ENCODE measurements at places on chromosomes 2 and 18.

GRCh38 chr18:46916551-46917107 lies 678 bp downstream of the PIAS2 start:
- no peak for DNase-seq

GRCh38 chr2:239267288-239267951 lies 133.4 kb downstream of the HDAC4 start:
- no peak for DNase-seq

- DNase-seq, result no peak
Observed at GRCh38 chr2:36461039-36461681, 105.6 kb downstream of the CRIM1 start.

- DNase-seq, result no peak
Observed at GRCh38 chr18:24055878-24056277, 41.3 kb downstream of the TTC39C start.

DNA sequence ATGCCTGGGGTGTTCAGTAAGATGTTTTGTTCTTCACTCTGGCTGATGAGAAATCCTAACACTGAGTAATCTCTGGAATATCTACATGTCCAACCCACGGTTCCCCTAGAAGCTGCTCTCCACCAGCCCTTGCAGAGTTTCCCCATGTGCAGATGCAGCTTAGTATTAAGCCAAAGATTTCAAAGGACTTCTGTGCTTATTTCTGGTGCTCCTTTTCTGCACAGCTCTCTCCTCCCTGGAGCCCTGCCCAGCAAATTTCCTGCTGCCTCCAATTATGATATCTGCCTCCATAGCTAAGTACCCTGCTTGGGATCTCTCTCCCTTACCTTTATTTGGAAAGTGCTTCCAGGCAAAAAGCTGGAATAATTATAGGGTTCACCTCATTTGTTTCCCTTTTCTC lies 949.3 kb downstream of the BCL11A start:
- no peak for DNase-seq

DNA sequence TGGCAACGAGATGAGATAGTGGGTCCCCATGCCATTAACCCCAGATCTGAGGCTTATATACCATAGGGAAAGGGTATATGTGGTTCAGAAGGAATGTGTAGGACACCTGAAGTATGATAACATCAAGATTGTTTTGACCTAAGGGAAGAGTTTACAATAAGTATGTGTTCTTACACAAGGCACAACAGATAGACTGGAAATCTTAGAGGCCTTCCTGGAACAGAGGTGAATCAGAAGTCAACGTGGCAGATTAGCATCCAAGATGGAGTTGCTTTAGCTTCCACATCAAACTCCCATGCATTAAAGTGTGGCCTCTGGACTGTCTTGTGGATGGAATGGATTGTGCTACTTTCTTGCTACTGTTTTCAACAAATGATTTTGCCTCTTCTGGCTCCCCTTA lies 116.6 kb upstream of the NT5C1B start:
- DNase-seq, result no peak

GRCh38 chr18:23682472-23682871 lies 6.8 kb upstream of the LAMA3 start:
- no peak for DNase-seq

DNA sequence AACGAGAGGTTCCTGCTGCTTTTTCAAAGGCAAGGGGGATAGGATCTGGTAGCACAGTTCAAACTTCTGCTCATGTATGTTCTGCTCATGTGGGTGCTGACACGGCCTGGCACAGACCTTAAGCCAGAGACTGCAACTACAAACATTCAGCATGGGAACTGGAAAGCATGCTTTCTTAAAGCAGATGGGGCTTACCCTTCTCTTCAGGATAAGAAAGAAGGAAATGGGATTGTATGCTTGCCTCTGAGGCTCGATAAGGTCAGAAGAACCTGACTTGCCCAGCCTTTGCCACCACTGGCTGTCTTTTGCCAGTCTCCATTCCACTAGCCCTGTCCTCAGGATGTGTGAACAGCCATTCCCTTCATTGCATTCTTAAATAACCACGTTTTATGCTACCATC lies 10.7 kb downstream of the DOCK10 start:
- DNase-seq, result no peak

GRCh38 chr2:123518367-123518766 lies 506.7 kb upstream of the CNTNAP5 start:
- no peak for DNase-seq

DNA sequence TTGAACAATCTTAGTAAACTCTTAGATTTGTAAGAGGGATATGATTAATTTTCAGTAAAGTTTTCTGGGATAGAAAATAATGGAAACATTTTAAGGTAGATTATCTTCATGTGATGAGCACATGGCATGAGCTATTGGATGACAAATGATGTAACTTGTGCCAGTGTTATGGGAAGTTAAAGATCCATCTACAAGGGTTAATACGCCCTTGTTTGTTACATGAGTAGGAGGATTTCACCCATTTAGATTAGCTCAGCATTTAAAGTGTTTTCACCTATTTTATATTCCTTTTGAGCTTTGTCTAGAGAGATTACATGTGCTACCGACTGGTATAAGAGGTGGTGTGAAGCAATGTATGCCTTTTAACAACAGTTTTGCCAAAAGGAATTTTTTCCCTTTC lies 5.6 kb downstream of the CLIP4 start:
- no peak for DNase-seq

DNA sequence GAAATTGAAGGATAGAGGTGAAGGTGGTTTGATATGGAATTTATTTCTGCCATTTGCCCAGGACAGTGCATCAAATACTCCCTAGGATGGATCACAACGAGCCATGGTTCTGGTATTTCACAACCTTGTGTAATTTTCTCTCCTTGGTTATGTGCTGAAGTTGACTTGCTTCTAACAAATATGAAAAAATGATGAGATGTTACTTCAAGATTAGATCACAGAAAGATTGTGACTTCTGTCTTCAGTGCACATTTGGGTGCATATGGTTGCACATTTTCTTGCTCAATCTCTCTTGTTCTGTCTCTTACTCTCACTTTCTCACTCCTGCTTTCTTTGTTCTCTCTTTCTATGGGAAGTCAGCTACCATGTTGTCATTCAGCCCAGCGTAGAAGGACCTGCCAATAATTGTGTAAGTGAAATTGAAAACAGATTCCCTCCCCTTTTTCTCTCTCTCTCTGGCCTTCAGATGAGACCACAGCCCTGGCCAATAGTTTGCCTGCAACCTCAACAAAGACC lies 104.6 kb upstream of the RMDN2 start:
- no peak for DNase-seq

GRCh38 chr2:226636586-226636985 lies 163.0 kb downstream of the IRS1 start:
- DNase-seq, result no peak

DNA sequence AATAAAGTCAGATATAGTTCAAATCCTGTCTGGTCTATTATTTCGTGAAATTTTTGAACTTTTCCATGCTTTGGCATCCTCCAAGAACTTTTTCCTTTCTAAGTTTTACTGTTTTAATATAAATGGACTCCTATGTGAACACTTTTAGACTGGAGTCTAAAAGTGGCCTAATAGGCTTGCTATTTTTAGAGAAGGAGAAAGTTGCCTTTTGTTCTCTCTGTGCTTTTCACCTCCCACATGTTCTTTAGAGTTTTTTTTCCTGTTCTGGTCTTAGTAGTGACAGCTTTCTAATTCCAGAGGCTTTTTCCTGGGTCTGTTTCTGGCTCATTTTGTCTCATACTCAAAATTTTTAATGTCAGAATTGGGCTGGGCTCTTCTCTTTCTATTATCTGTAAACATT lies 72.2 kb downstream of the ADAM23 start:
- DNase-seq, result no peak

GRCh38 chr2:122532072-122532344 lies 776.6 kb downstream of the TSN start:
- DNase-seq, result no peak

GRCh38 chr2:219352448-219353023 lies 20.0 kb upstream of the RESP18 start:
- no peak for DNase-seq

DNA sequence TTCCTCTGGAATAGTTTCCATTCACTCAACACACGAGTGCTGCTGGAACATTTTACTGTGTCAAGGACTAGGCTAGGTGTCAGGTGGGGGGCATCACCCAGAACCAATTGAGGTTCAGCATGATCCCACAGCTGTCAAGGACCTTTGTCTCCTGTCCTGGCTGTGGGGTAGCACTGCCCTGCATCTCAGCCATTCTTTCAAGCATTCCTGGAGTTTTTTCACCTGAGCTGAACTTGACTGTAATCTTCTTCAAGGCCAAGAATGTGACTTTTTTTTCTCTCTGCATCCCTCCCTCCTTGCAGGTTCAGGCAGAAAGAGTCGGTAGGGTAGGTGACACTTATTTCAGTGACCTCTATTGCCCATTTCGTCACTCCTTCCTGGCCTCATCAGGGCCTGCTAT lies 3.5 kb downstream of the MAPK4 start:
- no peak for DNase-seq

- DNase-seq, result no peak
Observed at GRCh38 chr18:48407358-48407757, 1.8 kb downstream of the ZBTB7C start.

DNA sequence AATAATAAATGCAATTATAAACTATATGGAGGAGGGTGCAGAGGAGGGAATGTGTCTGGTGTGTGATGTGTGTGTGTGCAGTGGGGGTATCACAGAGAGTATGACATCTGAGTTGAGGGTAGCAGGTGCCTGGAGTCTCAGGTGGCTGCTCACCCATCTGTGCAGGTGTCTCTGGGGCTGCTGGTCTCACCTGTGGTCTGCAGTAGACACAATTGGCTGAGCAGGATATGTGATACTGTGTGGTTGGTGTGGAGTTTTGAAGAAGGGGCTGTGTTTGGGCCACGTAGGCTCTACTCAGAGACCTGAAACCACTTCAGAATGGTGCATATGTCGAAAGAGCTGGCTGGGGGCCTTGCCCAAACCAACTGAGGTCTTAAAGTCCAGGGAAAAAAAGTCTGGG lies 17.0 kb downstream of the FABP1 start:
- no peak for DNase-seq

GRCh38 chr18:47175283-47175897 lies 774 bp downstream of the IER3IP1 start:
- no peak for DNase-seq

DNA sequence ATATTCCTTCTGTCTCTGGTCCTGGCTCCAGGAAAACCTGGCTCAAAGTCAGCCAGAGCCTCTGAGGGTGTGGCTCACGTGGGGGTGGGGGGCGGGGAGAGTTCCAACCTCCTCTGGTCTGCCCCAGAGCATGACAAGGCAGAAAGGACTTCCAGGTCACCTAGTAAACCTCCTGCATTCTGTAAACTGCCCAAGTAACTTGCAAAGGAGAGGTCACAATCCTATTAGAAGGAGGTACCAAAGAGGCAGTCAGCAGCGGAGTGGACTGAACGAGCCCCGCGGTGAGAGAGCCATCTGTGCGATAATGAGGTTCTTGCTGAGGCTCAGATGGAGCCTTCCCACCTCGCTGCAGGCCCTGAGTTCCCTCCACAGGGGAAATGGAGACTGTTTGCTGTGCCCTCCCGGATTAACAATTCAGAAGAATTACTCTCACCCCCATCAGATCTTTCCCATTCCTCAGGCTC lies 58.9 kb upstream of the GATA6 start:
- no peak for DNase-seq

DNA sequence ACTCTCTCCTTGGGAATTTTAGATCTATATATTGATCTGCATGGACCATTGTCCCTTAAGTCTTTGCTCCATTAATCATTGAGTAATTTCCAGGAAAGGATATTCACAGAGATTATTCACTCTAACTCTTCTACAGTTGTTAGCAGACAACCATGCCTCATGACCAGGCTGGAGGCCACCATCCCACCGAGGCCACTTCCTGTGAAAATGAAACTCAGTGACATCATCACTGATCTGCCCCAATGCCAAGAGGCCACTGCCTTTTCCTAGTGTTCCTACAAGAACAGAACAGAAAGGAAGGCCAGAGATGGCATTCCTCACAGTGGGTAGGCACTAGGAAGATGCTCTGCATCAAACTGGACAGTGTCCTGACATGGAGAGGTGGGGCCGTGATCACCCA lies 161.3 kb downstream of the DTNA start:
- no peak for DNase-seq

DNA sequence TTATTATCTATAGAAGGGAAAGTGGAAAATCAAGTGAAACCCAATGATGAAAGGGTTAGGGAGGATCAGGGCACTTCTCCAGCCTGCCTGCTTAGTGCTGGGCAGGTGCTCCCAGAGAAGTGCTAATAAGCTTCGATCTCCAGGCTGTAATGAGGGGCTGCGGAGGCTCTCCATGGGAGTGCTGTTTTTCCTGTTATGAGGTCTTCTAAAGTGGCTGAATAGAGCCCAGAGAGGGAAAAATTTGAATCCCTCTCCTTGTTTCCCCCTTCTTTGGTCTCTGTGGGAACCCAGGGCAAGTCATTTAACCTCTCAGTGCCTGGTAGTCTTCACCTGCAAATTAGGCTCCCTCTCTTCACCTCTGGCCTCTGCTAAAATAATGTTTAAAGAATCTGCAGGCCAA lies 351.7 kb upstream of the DCC start:
- DNase-seq, result no peak

DNA sequence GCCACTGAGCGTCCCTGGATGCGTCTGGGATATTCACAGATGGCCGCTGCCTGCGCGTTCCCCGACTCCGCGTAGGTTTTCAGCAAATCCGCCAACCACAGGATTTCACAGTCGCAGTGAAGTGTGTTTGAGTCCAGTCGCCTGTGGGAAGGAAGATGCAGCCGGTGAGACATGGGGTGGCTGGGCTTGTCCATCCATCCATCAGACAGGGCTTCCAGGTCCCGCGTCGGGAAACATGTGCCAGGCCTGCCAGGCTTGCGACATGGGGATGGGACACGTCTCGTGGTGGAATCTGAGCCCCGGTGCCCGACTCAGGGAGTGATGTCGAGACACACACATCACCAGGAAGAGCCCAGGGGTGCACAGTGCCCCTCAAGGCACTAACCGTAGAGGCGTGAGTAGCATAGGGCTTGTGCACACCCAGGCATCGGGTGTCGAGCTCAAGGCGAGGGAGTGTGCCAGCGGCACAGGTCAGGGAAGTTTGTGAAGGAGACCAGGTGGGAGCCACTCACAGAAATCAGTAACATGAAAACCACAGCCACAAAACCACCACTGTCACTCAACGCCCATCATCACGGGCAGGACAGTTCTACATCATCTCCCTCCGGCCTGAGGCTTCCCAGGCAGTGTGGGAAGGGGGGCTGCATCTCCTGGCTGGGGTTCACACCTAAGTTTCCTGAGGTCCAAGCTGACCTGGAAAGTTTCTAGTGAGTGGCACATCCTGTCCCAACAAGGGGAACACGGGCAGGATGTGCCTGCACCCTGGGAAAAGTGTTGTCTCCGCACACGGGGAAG lies 63.9 kb downstream of the PXDN start:
- DNase-seq, result no peak

GRCh38 chr2:38778687-38779082 lies 675 bp downstream of the GEMIN6 start:
- DNase-seq, result no peak

DNA sequence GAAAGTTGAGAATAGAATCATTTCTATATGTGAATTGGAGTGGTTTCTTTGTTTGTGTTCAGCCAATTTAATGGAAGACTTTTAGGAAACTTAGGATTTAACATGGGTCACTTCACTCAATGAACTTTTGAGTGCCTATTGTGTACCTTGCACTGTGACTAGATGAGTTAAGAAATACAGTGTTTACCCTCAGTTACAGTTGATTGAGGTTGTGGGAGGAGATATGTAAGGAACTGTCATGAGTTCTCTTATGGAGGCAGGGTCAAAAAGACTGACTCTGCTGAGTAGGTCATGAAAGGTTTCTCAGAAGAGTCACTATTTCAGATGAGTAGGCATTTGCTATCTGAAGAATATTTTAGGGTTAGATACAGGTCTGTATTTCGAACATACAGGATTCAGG lies 98.6 kb downstream of the RAB3GAP1 start:
- DNase-seq, result no peak

GRCh38 chr18:22152093-22152492 lies 17.3 kb upstream of the GATA6 start:
- no peak for DNase-seq

- DNase-seq, result no peak
Observed at GRCh38 chr2:204453730-204454167, 91.5 kb upstream of the PARD3B start.
